ENCODE measurements at places on chromosomes 12 and 14.
A peak's percentile ranks its signal among the peaks of the same experiment; 100 is the strongest.

- DNase-seq: no peak
Observed at GRCh38 chr12:89817501-89818226, 109.0 kb upstream of the ATP2B1 start.

- no peak for DNase-seq
Observed at GRCh38 chr12:109421355-109422087, 55.6 kb downstream of the KCTD10 start.

DNA sequence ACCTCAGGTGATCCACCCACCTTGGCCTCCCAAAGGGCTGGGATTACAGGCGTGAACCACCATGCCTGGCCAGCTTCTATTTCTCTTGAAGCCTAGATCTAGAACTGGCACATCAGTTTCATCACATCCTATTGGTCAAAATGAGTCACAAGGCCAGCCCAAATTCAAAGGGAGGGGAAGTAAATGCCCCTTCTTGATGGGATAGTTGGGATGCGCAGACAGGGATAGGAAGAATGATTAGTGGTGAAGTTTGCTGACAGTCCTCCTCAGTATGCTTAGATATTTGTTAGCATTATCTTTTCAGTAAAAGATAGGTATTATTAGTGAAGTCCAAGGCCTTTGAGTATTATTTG, 33.4 kb downstream of the CRADD start:
- DNase-seq: no peak

- DNase-seq: no peak
Observed at GRCh38 chr12:19338405-19338804, 100.9 kb upstream of the AEBP2 start.

DNA sequence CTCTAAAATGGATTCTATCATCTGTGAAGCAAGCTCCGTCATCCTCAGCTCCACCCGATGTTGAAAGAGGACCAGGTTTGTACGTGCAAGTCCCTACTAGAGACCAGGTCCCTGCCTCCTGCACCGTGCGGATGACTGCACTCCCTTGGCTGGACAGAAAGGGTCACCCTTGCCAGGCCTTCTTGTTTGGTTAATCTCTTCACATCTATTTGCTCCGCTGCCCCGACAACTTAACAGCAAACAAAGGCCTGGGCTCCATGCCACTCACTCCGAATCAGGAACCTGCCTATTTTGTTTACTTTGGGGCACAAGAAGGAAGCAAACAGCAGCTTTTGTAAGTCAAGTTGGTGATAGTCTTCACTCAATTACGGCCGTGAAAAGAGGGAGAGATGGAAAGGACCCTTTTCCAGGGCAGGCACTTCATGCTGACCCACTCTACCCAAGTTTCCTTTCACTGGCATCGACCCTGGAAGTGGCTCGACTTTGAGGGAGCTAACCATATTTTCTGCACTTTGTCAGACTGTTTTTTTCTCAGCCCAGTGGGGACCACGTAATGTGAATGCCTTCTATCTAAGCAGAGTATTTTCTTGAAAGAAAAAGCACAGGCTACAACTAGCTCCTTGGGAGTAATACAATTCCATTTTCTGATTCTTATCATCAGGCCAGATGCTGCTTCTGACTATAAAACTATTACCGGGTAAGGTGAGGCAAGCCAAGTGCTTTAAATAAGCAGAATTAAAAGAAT, 202.6 kb downstream of the FOXN3 start:
- DNase-seq: peak; percentile 94

- DNase-seq: no peak
Observed at GRCh38 chr12:50242751-50243191, 40.5 kb downstream of the LIMA1 start.
